ENCODE measurements at places on chromosomes 3 and 15. TPM values are rescaled to one million over a fixed set of nuclear protein-coding genes. Genes with fewer than 3 reads are reported as not detected.

DNA sequence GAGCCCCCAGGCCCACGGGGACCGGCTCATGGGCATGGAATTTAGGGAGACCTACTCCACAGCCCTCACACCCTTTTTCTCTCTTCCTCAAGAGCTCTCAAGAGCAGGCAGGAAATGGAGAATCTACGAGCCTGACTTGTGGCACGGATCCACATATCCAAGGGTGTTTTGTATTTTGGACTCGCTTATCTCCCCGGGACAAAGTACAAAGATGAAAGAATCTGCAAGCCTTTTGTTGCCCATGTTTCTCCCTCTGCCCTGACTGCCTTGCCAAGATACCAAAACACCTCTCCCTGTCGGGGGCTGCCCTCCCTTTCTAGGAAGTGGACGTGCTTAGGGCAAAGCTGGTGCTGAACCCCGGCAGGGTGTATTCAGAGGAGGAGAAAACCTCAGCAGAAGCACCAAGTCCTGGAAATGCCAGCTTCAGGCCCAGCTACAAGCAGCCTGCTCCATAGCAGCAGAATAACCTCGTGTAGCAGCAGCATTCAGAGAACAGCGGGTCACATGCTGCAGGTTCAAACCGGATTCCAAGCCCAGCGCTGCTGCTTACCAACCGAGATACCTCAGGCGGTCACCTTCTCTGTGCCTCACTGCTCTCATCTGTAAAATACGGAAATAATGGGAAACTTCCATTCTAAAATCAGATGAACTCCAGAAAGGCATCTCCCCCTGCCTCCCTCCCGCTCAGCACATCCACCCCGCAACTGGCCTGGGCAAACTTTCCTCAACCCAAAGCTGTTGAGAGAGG is 35.2 kb downstream of the DNASE1L3 start:
- DNase-seq = no peak
- H3K4me1 ChIP-seq = peaks cover 4% of the 10 kb centered on the region
- H3K27ac ChIP-seq = no peak overlapping the region
- H3K36me3 ChIP-seq = peaks cover 19% of the 10 kb centered on the region
- no peak overlapping the region for H3K4me3 ChIP-seq

GRCh38 chr15:66927201-66928077 is 138.0 kb upstream of the SMAD3 start:
- peaks cover 17% of the 10 kb centered on the region for H3K4me1 ChIP-seq
- DNase-seq = no peak
- H3K27me3 ChIP-seq = no peaks in the 10 kb centered on the region
- H3K27ac ChIP-seq = no peak overlapping the region
- no peaks in the 10 kb centered on the region for H3K36me3 ChIP-seq

DNA sequence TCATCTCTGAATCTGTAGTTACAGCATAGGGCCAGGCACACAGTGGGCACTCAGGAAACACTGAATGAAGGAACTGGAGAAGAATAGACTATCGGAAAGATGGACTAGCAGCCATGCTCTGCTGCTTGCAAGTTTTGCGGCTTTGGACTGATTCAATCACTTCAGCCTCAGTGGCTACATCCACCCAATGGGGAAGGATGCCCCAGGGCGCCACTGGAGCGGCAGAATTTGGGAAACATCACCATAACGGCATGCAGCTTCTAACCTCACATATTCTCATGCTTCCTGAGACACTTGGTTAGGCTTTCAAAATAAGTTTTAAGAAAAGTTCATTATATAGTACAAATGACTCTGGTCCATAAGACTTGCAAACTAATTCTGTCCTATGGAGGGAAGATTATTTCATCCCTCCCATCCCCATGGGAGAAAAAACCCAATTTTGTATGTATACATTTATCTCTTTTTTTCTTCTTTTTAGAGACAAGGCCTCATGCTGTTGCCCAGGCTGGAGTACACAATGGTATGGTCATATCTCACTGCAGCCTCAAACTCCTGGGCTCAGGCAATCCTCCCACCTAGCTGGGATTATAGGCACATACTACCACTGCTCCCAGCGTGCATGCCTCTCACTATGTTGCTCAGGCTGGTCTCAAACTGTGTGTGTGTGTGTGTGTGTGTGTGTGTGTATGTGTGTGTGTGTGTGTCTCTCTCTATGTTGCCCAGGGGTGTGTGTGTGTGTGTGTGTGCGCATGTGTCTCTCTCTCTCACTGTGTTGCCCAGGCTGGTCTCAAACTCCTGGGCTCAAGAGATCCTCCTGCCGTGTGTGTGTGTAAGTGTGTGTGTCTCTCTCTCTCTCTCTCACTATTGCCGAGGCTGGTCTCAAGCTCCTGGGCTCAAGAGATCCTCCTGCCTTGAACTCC is 4.1 kb upstream of the FANCD2 start:
- H3K4me1 ChIP-seq = peaks cover 6% of the 10 kb centered on the region
- no peaks in the 10 kb centered on the region for H3K27me3 ChIP-seq
- peaks cover 16% of the 10 kb centered on the region for H3K36me3 ChIP-seq
- DNase-seq = no peak
- no peak overlapping the region for H3K27ac ChIP-seq
- H3K4me3 ChIP-seq = no peak overlapping the region

- H3K36me3 ChIP-seq = no peaks in the 10 kb centered on the region
- H3K27me3 ChIP-seq = no peaks in the 10 kb centered on the region
- no peak overlapping the region for H3K4me3 ChIP-seq
- no peak overlapping the region for H3K27ac ChIP-seq
- H3K4me1 ChIP-seq = no peaks in the 10 kb centered on the region
- DNase-seq = no peak
Measured at GRCh38 chr15:52105846-52106245, 6.7 kb downstream of the BCL2L10 start.

- H3K4me3 ChIP-seq = no peak overlapping the region
- DNase-seq = no peak
- no peak overlapping the region for H3K27ac ChIP-seq
Measured at GRCh38 chr3:43038010-43038409, 58.9 kb downstream of the GASK1A start.

- H3K27me3 ChIP-seq = peaks cover 6% of the 10 kb centered on the region
- no peak overlapping the region for H3K4me3 ChIP-seq
- DNase-seq = no peak
- H3K36me3 ChIP-seq = no peaks in the 10 kb centered on the region
- no peaks in the 10 kb centered on the region for H3K4me1 ChIP-seq
Measured at GRCh38 chr15:101349047-101349951, 54.3 kb upstream of the SNRPA1 start.

DNA sequence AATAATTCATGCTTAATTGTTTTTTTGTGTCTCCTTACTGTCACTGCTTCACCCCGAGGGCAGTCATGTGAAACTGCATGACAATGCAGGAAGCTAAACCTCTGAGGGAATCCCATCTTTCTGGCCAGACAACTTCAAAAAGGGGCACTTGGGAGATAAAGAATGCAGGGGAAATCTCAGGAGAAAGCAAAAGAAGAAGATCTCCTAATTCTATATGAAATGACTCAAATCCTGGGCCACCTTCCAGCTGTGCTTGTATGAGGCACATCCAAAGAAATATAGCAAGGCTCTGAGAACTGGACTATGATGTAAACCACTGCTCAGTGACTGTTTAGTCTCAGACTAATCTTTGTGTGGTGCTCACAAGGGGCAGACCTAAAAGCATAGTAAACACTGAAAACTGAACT is 22.6 kb upstream of the UMPS start:
- no peaks in the 10 kb centered on the region for H3K27me3 ChIP-seq
- H3K4me3 ChIP-seq = no peak overlapping the region
- H3K4me1 ChIP-seq = no peaks in the 10 kb centered on the region
- peaks cover 9% of the 10 kb centered on the region for H3K36me3 ChIP-seq

- peaks cover 32% of the 10 kb centered on the region for H3K36me3 ChIP-seq
- 0 out of 2 replicates have a peak overlapping the region, but pooled peaks have one; percentile 3 for H3K27ac ChIP-seq
- DNase-seq = no peak
- H3K27me3 ChIP-seq = no peaks in the 10 kb centered on the region
Measured at GRCh38 chr3:160376681-160377080, 22.3 kb downstream of the IFT80 start.

DNA sequence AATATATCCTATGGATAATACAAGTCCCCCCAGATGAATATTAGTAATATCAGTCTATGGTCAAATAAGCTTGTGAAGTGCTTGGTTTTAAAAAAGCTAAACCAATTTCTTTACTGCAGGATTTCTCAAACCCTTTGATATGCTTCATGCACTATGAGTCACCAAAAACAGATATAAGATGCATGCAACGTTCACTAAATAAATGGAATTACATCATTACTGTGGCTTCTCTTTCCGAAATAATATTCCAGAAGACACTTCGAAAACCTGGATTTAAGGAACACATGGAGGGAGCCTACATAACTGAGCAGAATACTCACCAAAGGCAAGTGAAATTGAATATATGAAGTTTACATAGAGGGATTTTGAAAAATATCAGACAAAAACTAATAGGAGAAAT is 126.3 kb upstream of the ABI3BP start:
- H3K27ac ChIP-seq = no peak overlapping the region
- no peak for DNase-seq
- no peak overlapping the region for H3K4me3 ChIP-seq
- no peaks in the 10 kb centered on the region for H3K27me3 ChIP-seq
- no peaks in the 10 kb centered on the region for H3K4me1 ChIP-seq

ALPK3 gene
- 0.16 TPM for polyA plus RNA-seq

SLC51A gene
- polyA plus RNA-seq = not detected
